ENCODE measurements at places on chromosomes 5 and 9. TPM values are rescaled to one million over a fixed set of nuclear protein-coding genes. Genes with fewer than 3 reads are reported as not detected.

DNA sequence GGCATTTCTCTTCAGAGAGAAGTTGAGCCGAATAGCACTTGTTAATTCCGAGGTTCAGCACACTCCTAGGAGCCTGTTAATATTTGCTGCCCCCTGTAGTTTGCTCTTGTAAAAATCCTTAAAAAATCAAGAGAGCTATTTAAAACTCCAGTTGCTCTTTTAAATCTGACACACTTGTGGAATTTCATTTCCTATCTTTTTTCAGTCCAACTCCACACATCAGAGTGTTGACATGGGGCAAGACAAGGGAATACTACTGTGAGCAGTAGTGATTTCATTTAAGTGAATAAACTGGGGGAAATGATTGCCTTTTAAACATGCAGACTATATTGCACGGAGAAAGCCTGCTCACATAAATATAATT, 1096.3 kb upstream of the DMAC1 start:
- DNase-seq, result peak; percentile 78

NPR2 gene
- 18.1 TPM for total RNA-seq

DNA sequence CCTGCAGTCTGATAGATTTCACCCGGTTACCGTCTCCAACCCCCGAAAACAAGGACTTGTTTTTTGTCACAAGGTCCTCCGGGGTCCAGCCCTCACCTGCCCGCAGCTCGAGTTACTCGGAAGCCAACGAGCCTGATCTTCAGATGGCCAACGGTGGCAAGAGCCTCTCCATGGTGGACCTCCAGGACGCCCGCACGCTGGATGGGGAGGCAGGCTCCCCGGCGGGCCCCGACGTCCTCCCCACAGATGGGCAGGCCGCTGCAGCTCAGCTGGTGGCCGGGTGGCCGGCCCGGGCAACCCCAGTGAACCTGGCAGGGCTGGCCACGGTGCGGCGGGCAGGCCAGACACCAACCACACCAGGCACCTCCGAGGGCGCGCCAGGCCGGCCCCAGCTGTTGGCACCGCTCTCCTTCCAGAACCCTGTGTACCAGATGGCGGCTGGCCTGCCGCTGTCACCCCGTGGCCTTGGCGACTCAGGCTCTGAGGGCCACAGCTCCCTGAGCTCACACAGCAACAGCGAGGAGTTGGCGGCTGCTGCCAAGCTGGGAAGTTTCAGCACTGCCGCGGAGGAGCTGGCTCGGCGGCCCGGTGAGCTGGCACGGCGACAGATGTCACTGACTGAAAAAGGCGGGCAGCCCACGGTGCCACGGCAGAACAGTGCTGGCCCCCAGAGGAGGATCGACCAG, 121.3 kb downstream of the DAB2IP start:
- DNase-seq, result peak; percentile 88

TAF1L gene
- total RNA-seq, result not detected

GRCh38 chr5:126253406-126253805, 169.8 kb upstream of the GRAMD2B start:
- no peak for DNase-seq

DNA sequence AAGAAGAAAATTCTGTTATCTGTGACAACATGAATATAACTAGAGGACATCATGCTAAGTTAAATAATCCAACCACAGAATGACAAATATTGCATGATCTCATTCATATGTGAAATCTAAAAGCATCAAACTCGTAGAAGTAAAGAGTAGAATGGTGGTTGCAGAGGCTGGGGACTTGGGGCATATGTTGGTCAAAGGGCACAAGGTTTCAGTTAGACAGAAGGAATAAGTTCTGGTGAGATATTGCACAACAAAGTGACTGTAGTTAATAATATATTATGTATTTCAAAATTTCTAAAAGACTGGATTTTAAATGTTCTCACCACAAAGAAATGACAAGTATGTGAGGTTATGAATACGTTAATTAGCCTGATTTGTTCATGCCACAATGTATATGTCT, 24.8 kb downstream of the GRIA1 start:
- DNase-seq, result no peak

GRCh38 chr9:133406480-133407307, 11.1 kb downstream of the REXO4 start:
- peak; percentile 82 for DNase-seq

DNA sequence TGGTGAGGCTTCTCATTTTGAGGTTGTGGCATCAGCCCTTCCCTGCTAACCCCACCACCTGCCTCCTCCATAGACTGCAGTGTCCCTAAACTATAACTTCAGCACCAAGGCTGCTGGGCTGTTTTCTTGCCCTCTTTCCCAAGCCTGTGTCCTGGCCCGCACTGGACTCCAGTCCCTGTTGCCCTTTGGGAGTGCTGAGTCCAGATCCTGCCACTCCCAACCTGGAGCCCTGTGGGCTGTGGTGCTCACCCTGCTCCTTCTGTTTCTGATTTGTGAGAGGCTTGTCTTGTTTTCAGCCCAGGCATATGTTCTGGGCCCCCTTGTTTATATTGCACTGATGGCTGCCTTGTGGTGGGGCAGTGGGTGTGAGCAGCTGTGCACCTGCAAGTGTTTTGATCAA, 39.7 kb upstream of the RNU6ATAC start:
- no peak for DNase-seq

DNA sequence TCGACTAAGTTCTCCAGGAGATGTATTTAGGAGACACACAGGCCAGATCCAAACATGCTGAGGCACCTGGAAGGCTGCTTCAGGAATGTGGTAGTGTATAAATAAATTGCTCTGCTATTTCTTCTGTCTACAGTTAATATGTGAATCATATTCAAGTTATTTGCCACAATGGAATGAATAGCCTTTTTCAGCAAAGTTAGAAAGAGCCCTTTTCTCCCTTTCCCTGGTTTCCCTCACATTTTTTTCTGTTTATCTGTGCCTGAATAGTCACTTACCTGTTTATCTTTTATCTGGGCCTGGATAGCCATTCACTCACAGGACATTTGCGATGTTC, 44.1 kb upstream of the CLINT1 start:
- DNase-seq, result no peak

GLRX gene
- 30.4 TPM for total RNA-seq

DNA sequence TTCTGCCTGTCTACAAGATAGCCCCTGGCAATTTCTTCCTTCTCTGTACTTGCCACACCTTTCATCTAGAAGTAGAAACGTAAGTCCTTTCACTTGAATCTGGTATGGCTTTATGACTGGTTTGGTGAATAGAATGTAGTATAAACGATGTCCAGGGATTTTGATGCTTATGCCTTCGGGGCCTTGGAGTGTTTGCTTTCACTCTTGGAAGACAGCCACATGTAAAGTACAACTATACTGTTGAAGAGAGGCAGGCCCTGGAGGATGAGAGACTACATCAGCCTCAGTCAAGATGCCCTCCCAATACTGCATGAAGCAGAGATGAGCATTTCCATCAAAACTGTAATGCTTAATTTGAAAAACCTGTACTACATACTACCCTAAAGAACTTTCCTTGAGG, 553.8 kb upstream of the C9orf72 start:
- DNase-seq, result no peak

GRCh38 chr9:96486386-96487028, 36.5 kb downstream of the HABP4 start:
- DNase-seq, result peak; percentile 79

- no peak for DNase-seq
Observed at GRCh38 chr5:133460172-133460758, 152.1 kb downstream of the FSTL4 start.

CDHR2 gene
- total RNA-seq, result 9.8 TPM

- no peak for DNase-seq
Observed at GRCh38 chr5:152051499-152052454, 127.1 kb upstream of the GLRA1 start.

GRCh38 chr5:62587737-62588136, 9.1 kb downstream of the LRRC70 start:
- DNase-seq, result no peak

GRCh38 chr5:157778121-157778805, 34.8 kb downstream of the LSM11 start:
- DNase-seq, result peak; percentile 32

DNA sequence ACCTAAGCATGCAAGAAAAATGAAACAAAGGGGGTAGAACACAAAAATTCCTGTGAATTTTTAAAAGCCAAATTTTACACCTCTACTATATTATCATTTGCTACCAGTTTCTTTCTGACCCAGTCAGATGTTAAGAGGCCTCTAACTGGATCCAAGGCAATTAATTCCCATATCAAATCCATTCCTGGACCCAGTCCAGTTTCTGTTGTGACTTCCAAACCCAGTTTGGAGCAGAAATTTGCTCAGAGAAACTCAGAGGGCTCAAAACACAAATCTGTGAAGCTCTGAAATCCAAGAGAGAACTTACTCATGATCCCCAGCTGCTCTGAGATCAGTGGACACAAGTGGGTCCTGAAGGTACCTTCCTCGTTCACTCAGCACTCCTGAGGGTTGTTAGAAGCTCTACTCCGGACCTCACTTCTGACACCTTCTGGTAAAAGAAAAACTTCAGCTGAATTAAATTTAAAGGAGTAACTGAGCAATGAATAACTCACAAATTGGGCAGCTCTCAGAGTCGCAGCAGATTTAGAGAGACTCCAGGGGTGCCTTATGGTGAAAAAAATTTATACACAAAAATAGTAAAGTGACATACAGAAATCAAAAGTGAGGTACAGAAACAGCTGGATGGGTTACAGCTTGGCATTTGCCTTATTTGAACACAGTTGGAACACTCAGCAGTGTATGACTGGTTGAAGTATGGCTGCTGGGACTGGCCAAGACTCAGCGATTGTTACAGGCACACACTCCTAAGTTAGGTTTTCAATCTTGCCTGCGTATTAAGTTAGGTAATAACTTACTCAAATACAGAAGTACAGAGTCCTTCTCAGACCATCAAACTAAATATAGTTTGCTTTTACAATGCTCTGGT, 32.4 kb downstream of the INSL4 start:
- peak; percentile 14 for DNase-seq

SPOCK1 gene
- total RNA-seq, result 10.1 TPM

DNA sequence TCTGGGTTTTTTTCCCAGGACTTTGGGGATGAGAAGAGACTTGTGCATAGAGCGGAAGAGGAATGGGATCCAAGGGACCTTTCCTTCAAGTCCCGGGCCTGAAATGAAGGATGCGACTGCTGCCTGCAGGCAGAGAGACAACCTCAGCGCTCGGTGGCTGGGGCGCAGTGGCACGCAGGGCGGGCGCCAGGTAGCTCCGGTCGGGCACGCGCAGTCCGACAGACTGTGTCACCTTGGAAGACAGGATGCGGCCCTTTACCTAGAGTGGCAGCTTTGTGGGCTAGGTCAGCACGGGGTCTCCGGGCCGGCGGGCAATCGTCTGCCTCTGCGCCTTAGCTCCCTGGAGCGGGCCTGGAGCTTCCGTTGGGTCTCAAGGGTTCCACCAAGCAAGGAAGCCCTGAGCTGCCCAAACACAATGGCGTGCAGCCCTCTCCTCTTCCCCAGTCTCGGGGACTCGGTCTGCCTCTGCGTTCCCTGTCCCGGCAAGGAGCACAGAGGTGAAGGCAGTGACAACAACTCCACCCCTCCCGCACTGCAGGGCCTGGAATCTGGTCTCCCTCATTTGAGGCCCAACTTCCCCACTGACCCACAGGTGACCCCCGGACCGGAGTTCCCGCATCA, 6.0 kb downstream of the BARX1 start:
- peak; percentile 36 for DNase-seq

- no peak for DNase-seq
Observed at GRCh38 chr5:39876146-39876545, 451.4 kb upstream of the DAB2 start.

DNA sequence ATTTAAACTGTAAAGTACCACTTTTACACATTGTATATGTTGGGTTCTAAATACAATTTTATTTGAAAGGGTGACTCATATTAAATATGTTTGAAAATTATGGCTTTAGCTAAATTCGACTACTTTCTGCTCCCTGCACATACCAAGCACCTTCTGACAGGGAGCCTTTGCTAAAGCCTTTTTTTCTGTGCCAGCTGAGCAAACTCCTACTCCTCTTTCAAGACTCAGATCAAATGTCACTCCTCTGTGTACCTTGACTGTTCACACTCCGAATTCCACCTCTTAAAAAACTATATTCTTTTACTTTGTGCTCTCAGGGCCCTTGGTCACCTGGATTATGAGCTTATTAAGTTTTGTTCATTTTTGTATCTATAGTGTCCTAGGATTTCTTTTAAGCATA, 6.5 kb upstream of the OXCT1 start:
- DNase-seq, result no peak

PCDHGB3 gene
- total RNA-seq, result 3.8 TPM

- DNase-seq, result no peak
Observed at GRCh38 chr9:84271921-84272556, 68.5 kb downstream of the SLC28A3 start.

GRCh38 chr5:30502277-30502676, 691.2 kb upstream of the CDH6 start:
- DNase-seq, result no peak

DNA sequence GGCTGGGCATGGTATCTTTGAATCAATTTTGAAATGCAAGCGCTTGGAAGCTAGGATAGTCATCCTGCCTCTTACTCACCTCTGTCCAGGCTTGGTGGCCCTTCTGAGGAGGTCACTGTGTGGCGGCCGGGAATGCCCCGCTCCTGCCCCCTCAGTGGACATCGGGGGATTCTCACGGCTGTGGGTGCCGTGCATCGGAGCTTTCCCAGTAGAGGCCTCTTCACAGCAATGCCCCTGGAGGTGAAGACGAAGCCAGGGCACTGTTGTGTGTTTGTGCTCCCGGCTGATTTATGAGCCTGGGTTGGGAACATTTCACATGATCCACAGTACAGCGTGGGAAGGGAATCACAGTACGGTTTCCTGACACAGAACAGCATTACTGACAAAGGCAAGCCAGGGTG, 147.5 kb downstream of the NXNL2 start:
- no peak for DNase-seq

PDZD2 gene
- total RNA-seq, result 10.6 TPM

GPR150 gene
- 0.18 TPM for total RNA-seq

DNA sequence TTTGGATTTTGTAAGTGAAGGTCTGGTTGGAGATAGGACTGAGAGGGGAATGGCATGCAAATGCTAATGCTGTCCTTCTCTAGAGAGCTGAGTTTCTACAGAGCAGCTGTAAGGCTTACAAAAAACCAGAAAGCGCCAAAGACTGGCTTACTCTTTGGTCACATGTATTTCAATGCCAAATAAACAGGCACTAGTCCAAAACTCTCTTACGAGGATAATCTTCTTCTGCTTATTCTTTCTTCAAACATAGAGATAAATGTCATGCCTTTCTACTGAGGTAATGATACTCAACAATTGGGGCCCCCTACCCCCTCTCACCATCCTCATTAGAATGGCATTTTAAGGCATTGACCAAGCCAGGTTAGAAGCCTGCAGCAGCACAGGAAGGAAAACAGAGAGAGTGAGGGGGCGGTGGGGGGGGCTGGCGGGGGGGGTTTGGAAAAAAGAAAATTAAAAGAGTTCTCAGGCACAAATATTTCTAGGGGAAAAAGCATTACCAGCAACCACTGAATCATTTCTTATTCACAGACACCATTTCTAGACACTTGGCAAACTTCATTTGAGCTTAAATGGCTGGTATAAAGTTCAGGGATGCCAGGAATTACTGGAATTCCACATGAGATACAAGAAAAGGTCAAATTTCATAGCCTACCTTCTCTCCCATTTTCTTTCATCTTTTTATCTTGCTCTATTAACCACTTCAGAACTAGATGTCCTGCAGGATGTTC, 34.0 kb downstream of the PUM3 start:
- peak; percentile 84 for DNase-seq

Measured in stomach (tissue), 19 donors.